GM10248 (cell line): ENCODE measurements at places on chromosomes 7 and 10.
A peak's percentile ranks its signal among the peaks of the same experiment; 100 is the strongest.

GRCh38 chr7:106262221-106262881 lies 22.4 kb downstream of the NAMPT start:
- no peak for DNase-seq

- no peak for DNase-seq
Measured at GRCh38 chr7:26387731-26388130, 96.1 kb downstream of the SNX10 start.

GRCh38 chr7:128735436-128735835 lies 3.7 kb upstream of the CALU start:
- DNase-seq = no peak

- no peak for DNase-seq
Measured at GRCh38 chr10:58661336-58661735, 148.7 kb downstream of the BICC1 start.

DNA sequence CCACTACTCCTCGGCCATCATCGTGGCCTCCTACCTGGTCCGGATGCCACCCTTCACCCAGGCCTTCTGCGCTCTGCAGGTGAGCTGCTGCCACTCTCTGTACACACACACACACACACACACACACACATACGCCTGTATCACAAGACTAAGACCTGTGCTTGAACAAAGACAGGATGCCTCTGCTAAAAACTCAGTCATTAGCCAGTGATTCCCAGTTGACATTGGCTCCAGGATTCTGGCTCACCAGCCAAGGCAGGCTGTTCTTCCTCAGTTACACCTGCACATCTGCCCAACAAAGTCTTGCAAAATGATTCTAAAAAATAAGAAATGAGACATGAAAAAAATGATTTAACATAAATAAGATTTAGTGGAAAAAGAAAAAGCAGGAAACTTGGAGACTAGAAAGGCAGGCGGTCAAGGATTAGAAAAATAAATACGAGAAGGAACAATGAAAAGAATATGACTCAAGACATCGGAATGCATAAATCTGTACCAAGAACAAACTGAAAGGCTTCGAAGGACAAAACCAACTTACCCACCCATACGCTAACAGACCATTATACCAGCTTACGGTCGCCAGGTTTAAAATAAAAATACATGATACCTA lies 7.4 kb upstream of the LRRC18 start:
- DNase-seq = no peak

DNA sequence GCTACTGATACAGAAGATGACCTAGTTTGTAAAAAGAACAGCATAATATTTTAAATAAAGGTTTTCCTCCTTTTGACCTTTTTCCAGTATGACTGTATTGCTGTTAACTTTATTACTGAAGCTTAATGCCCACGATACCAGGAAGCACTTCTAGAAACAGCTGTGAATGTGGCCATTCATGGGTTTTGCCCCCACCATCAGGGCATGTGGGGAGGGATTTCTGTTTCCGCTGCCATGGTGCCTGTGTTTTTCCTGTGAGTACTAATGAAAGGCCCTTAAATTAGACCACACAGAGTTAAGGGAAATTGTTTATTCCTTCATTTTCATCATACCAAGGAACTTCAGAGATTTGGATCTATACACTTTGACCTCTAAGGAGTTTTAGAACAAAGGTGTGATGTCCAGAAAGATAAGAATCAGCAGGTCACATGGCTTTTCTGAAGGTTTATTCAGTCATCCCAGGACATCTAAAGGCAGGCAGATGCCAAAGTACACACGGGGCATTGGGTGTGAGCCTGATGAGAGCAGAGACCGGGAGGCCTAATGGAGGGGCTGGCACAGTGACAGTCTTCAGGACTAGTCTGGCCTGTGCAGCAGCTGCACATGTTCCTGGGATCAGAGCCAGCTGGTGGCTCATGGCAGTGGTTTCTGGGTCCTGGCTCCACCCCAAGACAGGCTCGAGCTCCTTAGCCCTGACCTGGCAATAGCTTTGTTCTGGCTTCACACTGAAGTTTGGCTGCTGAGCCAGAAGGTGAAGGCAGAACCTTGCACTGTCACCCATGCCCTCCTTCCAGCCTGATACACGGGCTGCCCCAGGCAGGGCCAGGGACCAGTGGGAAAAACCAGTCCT lies 190.9 kb downstream of the REEP3 start:
- no peak for DNase-seq

DNA sequence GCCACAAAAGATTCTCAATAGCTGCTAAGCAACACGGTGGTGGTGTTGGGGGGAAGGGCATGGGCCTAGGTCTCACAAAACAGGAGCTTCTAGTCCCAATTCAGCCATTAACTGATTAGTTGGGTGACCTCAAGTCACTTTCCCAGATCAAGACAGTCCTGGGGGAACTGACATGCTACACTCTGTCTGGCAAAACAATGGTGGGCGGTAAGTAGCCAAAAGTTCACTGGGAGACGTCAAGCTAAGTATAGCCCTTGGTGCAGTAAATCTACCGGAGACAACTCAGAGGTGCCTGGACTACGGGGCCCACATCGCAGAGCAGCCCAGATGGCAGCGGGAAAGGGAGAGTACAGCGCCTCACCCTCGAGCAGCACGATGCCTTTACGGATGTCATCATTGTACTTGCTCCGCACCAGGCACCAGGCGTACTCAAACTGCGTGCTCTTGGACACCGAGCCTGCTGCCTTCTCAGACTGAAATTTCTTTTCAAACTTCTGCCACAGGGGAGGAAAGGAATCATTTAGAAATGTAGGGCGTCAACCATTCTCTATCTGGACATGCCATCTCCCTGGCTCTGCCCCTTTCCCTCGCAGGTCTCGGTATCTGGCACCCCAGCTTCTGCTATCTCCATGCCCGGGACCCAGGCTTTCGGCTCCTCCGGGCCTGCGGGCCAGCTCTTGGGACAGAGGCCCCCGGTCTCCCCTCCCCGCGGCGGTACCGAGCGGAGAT lies 1.1 kb downstream of the FIS1 start:
- peak; percentile 15 for DNase-seq

GRCh38 chr10:52409928-52410327 lies 95.8 kb downstream of the DKK1 start:
- DNase-seq = no peak

DNA sequence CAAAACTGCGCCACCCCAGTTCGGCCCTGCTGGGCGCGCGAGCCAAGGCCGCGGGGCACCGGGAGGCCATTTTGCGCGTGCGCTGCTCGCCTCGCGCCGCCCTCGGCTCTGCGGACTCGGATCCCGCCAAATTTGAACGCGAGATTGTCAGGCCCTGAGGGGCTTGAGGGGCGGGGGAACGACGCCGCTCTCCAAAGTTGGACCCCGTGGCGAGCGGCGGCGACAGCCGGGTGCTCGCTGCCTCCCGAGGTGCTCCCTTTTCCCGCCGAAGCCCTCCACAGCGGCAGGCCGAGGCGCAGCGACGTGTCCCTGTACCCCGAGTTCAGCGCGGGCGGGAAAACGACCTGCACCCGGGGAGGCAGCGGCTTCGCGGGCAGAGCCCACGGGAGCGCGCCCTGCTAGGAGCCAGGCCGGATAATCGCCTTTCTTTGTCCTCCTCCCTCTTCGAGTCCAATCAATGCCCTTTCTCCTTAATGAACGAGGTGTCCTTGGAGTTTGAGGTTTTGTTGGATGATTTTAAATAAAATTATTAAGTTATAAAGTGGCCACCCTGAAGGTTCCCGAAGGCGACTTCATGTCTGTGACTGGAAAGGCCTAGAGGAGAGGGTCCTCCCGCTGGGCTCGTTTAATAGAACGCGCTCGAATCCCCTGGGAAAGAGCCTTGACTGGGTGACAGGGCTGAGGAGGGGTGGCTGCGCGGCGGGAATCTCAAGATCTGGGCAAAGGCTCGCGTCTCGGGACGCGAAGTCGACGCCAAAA lies 10.7 kb upstream of the SPAG6 start:
- DNase-seq = no peak

DNA sequence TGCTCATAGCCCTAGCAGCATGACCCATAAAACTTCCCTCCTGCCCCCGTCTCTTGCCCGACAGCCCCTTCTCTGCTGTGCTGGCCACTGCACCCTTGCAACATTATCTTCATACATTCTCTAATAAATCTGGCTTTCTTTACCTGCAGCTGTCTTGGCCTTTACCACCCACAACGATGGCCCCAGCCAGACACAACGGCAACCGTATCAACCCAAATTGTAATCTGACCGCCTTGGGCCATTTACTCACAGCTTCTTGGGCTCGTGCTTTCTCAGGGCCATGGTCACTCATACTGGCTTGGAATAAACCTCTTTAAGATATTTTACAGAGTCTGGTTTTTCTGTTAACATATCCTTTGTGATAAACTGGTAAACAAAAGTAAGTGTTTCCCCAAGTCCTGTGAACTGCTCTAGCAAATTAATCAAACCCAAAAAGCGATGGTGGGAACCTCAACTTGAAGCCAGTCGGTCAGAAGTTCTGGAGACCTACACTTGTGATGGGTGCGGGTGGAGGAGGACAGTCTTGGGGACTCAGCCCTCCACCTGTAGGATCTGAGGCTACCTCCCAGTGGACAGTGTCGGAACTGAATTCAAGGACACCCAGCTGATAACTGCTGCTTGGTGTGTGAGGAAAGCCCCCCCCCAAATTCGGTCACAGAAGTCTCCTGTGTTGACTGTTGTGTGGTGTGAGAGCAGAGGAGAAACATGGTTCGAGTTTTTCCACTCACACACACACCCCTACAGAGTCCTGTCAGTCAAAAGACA lies 87.6 kb upstream of the ATP6V0A4 start:
- DNase-seq = no peak

DNA sequence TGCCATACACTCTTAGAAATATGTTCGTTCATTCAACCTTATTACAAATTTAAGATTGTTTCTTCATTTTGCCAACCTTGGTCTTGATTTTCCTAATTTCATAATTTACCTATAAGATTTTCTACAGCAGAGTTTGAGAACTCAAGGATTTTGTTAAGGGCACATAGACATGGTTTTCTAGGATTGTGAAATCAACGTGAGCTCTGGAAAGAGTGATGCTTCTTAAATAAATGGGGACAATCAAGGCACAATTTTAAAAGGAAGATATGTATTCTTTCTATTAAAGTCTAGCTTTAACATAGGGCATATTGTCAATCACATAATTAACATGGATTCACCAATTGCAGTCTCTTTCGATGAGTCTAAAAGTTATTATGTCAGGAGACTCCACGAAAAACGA lies 174.2 kb upstream of the PHF14 start:
- DNase-seq = no peak

DNA sequence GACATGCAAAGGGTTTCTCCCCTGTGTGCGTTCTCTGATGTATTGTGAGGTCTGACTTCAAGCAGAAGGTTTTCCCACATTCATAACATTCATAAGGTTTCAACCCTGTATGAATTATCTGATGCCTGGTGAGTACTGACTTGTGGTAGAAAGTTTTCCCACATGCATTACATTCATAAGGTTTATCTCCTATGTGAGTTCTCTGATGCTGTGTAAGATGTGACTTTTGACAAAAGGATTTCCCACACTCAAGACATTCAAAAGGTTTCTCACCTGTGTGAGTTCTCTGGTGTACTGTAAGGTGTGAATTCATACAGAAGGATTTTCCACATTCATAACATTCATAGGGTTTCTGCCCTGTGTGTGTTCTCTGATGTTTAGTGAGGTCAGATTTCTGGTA lies 45.1 kb downstream of the ZNF33B start:
- DNase-seq = no peak

- no peak for DNase-seq
Measured at GRCh38 chr7:93948106-93948505, 26.6 kb downstream of the GNG11 start.

DNA sequence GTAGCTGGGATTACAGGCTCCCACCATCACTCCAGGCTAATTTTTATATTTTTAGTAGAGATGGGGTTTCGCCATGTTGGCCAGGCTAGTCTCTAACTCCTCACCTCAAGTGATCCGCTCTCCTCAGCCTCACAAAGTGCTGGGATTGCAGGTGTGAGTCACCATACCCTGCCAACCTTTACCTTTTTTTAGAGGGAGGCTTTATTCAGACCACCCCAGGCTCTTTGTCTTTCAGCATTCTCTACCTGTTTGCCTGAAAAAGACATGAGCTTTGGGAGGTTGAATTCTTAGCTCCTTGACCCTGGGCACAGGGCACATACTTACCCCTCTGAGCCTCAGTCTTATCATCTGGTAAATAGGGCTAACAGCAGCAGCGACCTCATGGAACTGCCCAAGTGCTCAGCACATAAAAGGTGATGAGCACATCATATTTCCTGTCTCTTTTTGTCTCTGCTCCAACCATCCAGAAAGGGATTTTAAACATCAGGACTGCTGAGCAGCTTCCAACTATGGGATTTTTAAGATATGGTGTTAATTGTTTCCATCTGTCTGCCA lies 17.0 kb downstream of the FRMPD2 start:
- DNase-seq = no peak

- DNase-seq = no peak
Measured at GRCh38 chr7:153408360-153409335, 643.5 kb upstream of the DPP6 start.

DNA sequence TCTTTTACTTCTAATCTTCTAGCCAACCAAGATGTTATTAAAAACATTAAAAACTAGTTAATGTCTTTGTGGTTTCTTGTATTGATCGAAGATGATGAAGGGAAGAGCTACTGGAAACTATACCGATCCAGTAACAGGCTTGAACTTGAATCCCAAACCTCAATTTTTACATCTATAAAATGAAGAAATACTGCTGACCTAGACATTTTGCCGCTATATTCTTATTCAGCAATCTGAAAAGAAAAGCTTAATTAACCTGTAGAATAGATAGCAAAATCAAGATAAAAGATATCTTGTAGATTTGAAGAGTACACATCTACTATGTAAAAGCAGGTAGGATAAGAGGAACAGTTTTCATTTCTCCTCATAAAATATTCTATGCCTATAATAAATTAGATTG lies 326.1 kb upstream of the LRRN3 start:
- DNase-seq = no peak

DNA sequence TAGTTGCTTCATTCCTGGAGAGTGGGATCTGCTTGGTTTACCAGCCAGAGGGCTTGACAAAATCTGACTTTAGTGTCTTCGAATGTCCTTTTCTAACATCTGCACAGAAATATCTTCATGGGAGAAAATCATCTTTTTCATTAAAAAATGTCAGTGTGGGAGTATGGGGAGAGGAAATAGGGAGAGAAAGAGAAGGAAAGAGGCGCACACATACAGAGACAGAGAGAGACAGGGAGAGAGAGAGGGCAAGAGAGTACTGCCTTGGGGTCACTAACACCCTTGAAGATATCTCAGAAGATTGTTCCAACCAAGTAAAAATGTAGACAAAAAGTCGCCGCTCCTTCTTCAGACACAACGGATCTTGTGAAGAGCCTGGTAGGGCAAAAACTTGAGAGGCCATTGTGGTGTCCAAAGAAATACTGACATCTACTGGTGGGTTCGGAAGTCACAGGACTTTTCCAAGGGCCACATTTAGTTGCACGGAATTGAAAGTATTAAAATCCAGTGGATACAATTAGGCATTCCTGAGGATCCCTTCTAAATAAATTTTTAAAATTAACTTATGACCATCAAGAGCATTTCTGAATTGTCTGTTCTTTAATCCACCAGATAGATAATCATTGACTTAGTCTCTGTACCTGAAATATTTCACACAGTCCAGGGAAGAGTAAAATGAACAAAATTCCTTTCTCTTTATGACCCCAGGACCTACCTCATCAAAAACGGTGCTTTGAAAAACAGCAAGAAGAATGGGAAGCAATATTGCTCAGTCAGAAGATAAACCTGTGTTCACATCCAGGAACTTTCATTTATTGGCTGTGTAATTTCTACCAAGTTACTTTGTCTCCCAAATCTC lies 29.7 kb downstream of the VIM start:
- DNase-seq = peak; percentile 45
